ENCODE measurements at places on chromosomes 1 and 21.

GRCh38 chr21:14538483-14538882 lies 7.6 kb downstream of the SAMSN1 start:
- DNase-seq, result no peak
- H3K36me3 ChIP-seq, result no peaks in the 10 kb centered on the region
- no peak overlapping the region for H3K4me3 ChIP-seq

DNA sequence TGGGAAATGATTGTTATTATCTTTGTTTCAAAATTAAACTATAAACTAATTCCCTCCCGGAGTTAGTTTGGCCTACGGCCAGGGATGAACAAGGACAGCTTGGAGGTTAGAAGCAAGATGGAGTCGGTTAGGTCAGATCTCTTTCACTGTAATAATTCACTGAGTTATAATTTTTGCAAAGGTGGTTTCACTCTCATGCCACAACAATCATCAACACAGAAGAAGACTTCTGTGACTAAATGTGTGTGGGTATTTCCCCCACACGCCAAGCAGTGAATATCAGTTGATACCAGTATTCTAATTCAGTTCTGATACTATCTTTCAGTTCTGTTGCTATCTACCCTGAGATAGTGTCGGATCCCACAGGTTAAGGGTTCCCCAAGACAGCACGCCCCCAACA lies 215.1 kb downstream of the S1PR1 start:
- no peaks in the 10 kb centered on the region for H3K36me3 ChIP-seq
- no peak overlapping the region for H3K27ac ChIP-seq
- H3K4me1 ChIP-seq, result no peaks in the 10 kb centered on the region
- DNase-seq, result no peak

DNA sequence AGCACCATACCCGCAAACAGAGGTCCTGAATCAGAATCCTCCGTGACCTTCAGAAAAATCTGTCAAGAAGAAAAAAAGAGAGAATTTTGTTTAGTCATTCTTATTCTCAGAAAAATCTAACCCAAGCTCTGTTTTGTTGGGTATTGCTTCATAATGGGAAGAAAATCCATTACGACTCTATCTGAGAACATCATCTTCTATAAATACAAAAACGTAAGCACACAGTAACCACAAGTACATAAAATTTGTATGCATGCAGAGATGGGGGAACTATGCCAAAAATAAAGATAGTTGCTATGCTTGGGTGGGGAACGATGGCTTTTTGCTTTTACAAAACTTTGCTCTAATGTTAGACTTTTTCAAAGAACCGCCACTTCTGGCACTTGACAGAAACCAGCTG lies 84.2 kb downstream of the ABCA4 start:
- H3K4me3 ChIP-seq, result no peak overlapping the region
- no peak overlapping the region for H3K27ac ChIP-seq
- no peaks in the 10 kb centered on the region for H3K36me3 ChIP-seq

DNA sequence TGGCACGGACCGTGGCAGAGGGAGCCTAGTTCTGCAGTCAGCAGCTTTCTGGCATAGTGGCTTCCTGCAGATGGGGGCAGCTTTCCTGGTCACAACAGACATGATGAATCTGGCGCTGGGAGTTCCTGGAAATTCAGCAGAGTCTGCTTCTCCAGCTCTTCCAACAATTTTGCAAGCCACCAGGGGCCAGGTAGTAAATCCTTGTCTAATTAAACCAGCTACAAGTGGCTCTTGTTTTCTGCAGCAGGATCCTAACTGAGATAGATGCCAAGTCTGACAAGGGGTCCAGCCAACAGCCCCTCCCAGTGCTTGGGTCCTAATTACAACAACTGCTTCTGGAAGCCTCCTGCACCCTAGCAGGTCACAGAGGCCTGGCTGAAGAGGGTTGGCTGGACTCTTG lies 35.8 kb downstream of the TRIM62 start:
- no peak overlapping the region for H3K27ac ChIP-seq
- no peak for DNase-seq
- no peaks in the 10 kb centered on the region for H3K27me3 ChIP-seq
- no peaks in the 10 kb centered on the region for H3K36me3 ChIP-seq

GRCh38 chr1:150187560-150187931 lies 37.8 kb downstream of the PLEKHO1 start:
- H3K36me3 ChIP-seq, result no peaks in the 10 kb centered on the region
- no peak for DNase-seq
- H3K4me3 ChIP-seq, result no peak overlapping the region

DNA sequence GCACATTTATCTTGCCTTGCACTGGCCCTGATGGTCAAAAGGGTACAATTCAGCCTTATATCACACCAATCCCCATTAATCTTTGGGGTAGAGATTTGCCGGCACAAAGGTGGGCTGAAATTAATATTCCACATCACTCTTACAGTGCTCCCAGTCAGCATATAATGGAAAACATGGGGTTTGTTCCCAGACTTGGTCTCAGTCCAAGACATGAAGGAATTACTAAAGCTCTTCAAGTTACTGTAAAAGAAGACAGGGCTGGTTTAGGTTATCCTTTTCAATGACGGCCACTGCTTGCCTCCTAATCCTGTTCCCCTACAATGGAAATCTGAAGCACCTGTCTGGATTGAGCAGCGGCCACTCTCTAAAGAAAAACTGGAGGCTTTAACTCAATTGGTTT lies 160.7 kb downstream of the IER5 start:
- H3K27me3 ChIP-seq, result no peaks in the 10 kb centered on the region
- no peak overlapping the region for H3K27ac ChIP-seq
- no peaks in the 10 kb centered on the region for H3K36me3 ChIP-seq
